GM06990 (cell line): ENCODE measurements at places on chromosomes 2 and 18.

GRCh38 chr2:16173893-16174692 is 233.7 kb downstream of the MYCN start:
- DNase-seq = no peak

DNA sequence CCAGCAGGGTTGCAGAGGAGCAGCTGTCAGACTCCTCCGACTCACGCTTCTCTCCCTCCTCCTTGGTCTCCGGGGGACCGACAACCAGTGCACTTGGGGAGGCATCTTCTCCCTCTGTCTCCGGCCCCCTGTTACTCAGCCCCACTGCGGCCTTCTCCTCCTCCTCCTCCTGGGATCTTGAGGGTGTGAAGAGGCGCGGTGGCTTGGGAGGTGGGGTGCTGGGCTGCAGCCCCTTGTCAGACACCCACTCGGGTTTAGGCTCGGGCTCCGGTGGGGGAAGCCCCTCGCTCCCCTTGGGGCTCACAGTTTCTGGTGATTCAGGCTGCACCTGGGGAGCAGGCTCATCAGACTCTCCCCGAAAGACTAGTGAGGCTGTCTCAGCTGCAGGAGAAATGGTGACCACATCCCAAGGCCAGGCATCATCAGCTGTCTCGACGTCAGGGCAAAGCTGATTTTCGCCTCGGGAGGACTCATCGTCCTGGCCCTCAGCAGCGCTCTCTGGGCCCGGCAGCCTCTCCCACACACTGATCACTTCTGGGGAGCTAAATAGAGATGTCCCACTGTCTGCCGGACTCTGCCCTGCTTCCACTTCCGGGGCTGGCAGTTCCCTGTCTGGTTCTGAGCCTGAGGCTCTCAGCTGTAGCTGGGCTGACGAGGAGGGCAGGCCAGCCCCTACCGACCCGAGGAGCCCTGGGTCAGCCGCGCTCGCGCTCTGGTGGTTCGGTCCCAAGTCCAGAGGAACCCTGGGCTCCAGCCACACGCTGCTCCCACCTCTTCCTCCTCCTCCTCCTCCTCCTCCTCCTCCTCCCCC is 9.0 kb upstream of the SFXN5 start:
- DNase-seq = no peak

DNA sequence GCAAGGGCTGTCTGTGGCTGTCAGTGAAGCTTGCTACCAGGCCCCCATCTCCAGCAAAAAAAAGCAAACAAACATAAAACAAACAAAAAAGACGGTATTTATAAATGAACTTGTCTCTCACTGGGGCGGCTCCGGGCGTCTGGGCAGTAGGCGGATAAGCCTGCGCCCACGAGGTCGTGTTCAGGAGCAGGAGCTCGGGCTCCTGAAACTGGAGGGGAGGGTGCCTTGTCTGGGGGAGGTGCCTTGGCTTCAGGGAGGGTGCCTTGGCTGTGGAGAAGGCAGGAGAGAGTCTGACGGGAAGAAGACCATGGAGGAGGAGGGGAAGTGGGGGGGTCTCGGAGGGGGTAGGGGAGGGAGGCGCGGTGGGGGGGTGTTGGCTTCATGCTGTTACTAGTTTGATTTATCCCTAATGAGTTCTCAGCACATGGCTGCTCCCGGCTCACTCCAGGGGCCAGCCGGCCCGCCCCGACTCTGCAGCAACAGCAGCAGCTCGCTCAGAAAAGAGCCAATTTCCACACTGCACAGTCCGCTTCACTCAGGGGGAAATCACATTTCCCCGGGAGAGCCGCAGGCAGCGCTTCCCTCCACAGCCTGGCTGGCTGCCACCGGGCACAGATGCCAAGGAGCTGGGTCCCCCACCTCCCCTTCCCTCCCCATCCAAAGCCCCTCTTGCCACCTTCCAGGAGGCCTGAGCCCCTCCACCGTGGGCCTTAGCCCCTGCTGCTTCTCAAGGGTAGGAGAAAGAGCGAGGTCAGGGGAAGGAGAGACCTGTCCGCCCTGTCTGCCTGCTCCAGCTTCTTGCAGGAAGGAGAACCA is 38.7 kb downstream of the PSD4 start:
- DNase-seq = no peak

DNA sequence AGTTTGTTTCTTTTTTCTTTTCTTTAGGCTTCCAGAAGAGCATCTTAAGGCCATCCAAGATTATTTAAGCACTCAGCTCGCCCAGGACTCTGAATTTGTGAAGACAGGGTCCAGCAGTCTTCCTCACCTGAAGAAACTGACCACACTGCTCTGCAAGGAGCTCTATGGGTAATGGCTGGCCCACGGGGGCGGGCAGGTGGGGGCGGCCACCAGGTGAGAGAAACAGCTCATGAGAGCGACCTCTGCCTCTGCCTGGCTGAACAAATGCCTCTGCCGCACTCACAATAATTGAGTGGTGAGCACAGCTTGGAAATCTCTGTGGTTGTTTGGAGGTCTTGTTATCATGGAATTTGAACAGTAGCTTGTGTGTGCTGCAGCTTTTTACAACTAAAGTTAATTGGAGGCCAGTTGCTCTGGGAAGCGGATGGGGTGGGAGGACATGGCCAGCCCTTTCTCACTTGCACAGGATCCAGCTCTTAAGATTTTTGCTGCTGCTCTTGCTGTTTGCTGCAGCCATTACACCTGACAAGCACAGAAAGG is 70.4 kb downstream of the INPP5D start:
- DNase-seq = no peak

GRCh38 chr2:79373358-79374130 is 139.3 kb upstream of the CTNNA2 start:
- DNase-seq = no peak

GRCh38 chr18:71028285-71028762 is 739.5 kb downstream of the SOCS6 start:
- no peak for DNase-seq

GRCh38 chr2:137892739-137893138 is 71.5 kb upstream of the HNMT start:
- no peak for DNase-seq

GRCh38 chr2:17594533-17595401 is 54.3 kb downstream of the VSNL1 start:
- DNase-seq = no peak

DNA sequence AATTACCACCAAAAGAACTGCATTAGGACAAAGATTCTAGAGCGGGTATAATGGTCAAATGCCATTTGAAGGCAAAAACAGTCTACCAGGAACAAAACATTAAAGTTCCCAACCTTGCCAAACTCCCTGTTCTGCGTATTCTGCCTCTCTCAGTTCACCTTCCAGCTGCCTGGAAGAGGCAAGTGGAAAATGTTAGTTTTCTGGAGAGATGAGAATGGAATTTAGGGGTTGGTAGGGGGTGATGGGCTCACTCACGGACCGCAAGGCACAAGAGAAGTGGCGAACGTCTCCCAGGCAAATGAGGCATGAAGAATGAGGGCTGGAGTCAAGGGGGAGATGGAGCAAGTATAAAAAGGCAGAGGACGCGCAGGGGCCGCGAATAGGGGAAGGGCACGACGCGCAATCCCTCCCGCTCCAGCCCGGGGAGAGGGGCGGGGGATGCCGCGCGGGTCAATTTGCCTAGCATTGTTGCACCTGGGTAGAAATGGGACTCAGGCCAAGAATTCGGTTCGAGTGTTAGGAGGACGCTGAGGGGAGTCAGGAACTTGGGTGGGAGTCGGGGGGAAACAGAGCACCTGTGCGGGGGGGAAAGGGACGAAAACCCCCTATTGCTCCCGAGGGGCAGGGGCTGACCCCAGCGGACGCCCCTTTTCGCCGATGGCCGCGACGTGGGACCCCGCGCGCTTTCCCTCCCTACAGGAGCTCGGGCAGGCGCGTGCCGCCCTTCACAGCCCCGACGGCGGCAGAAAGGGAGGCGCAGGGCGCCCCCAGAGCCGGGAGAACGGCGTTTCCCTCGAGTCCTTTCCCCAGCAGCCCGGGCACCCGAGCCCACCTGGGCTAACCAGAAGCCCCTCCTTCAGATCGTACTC is 573 bp downstream of the PAIP2B start:
- DNase-seq = peak; percentile 24

- no peak for DNase-seq
These were observed 81.9 kb downstream of the CCDC93 start for GRCh38 chr2:117931978-117932377.

GRCh38 chr18:77140030-77140429 is 7.4 kb upstream of the MBP start:
- no peak for DNase-seq

- no peak for DNase-seq
These were observed 6.7 kb upstream of the B3GNT2 start for GRCh38 chr2:62189196-62189595.

DNA sequence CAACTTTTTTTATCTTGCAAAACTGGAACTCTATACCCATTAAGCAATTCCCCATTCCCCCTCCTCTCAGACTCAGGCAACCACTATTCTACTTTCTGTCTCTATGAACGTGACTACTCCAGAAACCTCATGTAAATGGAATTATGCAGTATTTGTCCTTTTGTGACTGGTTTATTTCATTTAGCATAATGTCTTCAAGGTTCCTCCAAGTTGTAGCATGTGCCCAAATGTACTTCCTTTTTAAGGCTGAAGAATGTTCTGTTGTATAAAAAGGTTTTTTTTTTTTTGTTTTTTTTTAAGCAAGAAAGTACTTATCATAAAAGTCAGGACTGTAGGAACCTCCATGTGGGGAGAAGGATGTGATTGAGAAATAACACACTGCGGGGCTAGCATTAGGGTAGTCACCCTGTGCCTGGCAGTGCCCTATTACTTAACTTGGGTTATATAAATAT is 262.9 kb upstream of the FBXO11 start:
- DNase-seq = no peak

- DNase-seq = no peak
These were observed 31.8 kb downstream of the C1D start for GRCh38 chr2:68031043-68031442.

- no peak for DNase-seq
These were observed 14.8 kb upstream of the DTNA start for GRCh38 chr18:34695310-34695709.

- DNase-seq = no peak
These were observed 173.3 kb downstream of the ANKRD44 start for GRCh38 chr2:197137231-197137630.

DNA sequence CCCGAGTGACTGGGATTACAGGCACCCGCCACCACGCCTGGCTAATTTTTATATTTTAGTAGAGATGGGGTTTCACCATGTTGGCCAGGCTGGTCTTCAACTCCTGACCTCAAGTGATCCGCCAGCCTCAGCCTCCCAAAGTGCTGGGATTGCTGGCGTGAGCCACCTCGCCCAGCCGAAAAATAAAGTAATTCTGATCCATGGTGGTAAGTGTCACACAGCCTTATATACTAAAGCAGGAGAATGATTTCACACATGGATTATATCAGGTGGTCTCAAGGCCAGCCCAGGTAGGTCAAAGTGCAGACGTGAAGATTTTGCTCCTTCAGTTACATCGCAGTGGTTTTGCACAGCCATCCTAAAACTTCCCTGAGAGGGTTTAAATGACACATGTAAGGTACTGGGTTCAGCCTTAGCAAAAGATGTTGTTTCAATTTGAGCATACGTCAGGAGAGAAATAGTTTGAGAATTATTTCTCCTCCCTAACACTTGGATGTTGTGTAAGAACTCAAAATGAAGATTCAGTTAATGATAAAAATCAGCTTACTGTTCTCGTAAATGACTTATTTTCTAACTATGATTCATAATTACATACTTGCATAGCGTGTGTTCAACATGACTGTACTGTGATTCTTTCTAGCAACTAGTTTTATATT is 93.0 kb upstream of the SLC39A10 start:
- DNase-seq = no peak

- DNase-seq = no peak
These were observed 44.5 kb upstream of the TMEM17 start for GRCh38 chr2:62550461-62550860.

GRCh38 chr18:10419420-10420103 is 34.9 kb upstream of the APCDD1 start:
- no peak for DNase-seq

DNA sequence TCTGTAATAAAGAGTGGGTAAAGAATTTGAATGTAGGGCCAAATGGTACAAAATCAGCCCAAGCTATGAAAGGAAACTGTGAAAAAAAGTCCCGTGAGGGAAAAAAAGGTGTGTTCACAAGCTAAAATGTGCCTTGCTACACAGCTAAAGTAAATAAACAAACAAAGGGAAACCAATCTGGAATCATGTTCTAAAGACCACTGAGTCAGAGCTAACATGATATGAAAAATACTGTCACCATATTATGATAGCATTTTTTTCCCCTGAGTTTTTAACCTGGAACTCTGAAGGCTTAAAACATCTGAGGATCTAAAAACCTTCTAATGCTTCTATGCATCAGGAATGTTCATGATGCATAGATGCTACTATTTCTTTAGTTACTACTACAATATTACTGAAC is 58.8 kb downstream of the SCN1A start:
- DNase-seq = no peak

GRCh38 chr2:134337631-134338030 is 83.8 kb downstream of the MGAT5 start:
- no peak for DNase-seq

GRCh38 chr2:160652236-160652635 is 158.6 kb upstream of the RBMS1 start:
- DNase-seq = no peak

- peak; percentile 91 for DNase-seq
These were observed 47.7 kb upstream of the POMC start for GRCh38 chr2:25215948-25216679.

DNA sequence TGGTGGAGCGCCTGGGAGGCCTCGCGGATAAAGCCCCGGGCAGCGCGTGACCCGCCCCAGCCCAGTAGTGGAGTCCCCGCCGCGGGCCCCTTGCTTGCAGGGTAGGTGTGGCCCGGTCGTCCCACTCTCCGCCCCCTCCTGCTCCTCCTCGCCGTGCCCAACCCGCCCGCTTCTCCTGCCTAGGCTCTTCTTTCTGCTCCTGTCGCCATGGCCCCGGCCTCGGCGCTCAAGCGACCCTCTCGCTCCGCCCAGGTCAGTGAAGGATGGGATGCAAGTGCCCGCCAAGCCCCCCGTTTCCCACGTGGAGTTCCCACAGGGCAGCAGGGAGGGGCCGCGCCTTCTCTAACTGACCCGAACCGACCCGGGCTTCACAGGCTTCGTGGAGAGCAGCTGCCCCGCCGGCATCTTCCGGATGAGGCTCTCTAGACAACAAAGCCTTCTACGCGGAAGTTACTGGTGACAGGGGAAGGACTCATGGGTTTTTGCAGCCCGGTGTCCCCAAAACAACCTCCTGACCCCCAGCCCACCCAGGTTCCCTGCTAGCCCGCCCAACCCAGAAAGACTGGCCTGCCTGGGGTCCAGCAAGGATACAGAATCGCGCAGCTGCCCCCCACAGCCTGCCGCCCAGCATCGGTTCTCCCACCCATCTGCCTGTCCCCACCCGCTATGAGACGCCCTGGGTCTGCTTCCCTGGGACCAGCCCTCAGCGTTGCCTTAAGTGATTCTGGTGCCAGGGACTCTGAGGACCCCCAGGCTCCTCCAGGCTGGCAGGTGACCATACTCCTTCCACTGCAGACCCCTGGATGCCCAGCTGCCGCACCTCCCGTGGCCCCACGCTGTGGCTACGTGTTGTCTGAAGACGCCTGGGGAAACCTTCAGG is 32.8 kb downstream of the TTC32 start:
- DNase-seq = peak; percentile 44

- DNase-seq = no peak
These were observed 35.6 kb downstream of the WIPF1 start for GRCh38 chr2:174561972-174562370.
